ENCODE measurements at places on chromosomes 2 and 18. TPM values are rescaled to one million over a fixed set of nuclear protein-coding genes. Genes with fewer than 3 reads are reported as not detected.

ZBTB7C gene
- not detected for total RNA-seq

COA5 gene
- total RNA-seq, result 28.8 TPM

GPR17 gene
- total RNA-seq, result not detected

HS1BP3 gene
- 86.3 TPM for total RNA-seq

RBBP8 gene
- 27.9 TPM for total RNA-seq

NT5C1B gene
- total RNA-seq, result not detected

LYG2 gene
- not detected for total RNA-seq

PRSS56 gene
- total RNA-seq, result not detected

PNPT1 gene
- total RNA-seq, result 21.2 TPM

DARS1 gene
- 122 TPM for total RNA-seq

CCDC74A gene
- 12.7 TPM for total RNA-seq

TUBA4B gene
- not detected for total RNA-seq

OTOS gene
- 1.2 TPM for total RNA-seq

BUB1 gene
- total RNA-seq, result 65.7 TPM

UGT1A4 gene
- not detected for total RNA-seq

GDF7 gene
- not detected for total RNA-seq

SCN3A gene
- total RNA-seq, result 1.3 TPM

PSME4 gene
- 28.6 TPM for total RNA-seq

KCNK3 gene
- under 0.01 TPM for total RNA-seq

REG3G gene
- not detected for total RNA-seq

RNF152 gene
- 14.7 TPM for total RNA-seq

GPR39 gene
- 1.3 TPM for total RNA-seq

FHOD3 gene
- total RNA-seq, result 22.3 TPM

IMPA2 gene
- 24.0 TPM for total RNA-seq

MBP gene
- total RNA-seq, result 3.8 TPM

TUBA3E gene
- not detected for total RNA-seq

SALL3 gene
- not detected for total RNA-seq

DPP10 gene
- total RNA-seq, result not detected

AFF3 gene
- total RNA-seq, result 0.66 TPM

SH3RF3 gene
- total RNA-seq, result 8.4 TPM

ELAC1 gene
- 8.9 TPM for total RNA-seq

CCDC85A gene
- 0.66 TPM for total RNA-seq

SERPINB8 gene
- total RNA-seq, result 7.4 TPM

COL3A1 gene
- 3,379 TPM for total RNA-seq

REEP1 gene
- 0.15 TPM for total RNA-seq

IL36RN gene
- not detected for total RNA-seq

CLEC4F gene
- not detected for total RNA-seq

TM4SF20 gene
- not detected for total RNA-seq

PNKD gene
- total RNA-seq, result 29.1 TPM

C2orf69 gene
- total RNA-seq, result 16.4 TPM

NMUR1 gene
- total RNA-seq, result 0.17 TPM

ANO7 gene
- 0.83 TPM for total RNA-seq

ICOS gene
- not detected for total RNA-seq

MAP3K19 gene
- not detected for total RNA-seq

DNAH6 gene
- total RNA-seq, result 0.58 TPM

CPLX4 gene
- total RNA-seq, result not detected

LYG1 gene
- 0.73 TPM for total RNA-seq

ACVR1C gene
- total RNA-seq, result 0.50 TPM

TEKT4 gene
- total RNA-seq, result not detected

FAHD2B gene
- total RNA-seq, result 8.3 TPM

KCNS3 gene
- total RNA-seq, result 1.0 TPM

GPR45 gene
- total RNA-seq, result not detected

AOX1 gene
- 38.1 TPM for total RNA-seq

NRP2 gene
- 18.5 TPM for total RNA-seq

TMEM169 gene
- total RNA-seq, result 0.29 TPM

DTNA gene
- 17.5 TPM for total RNA-seq

Measured in smooth muscle cell of trachea (primary cell).